Heart left ventricle (tissue), 16 donors: ENCODE measurements at places on chromosomes 3 and 15. TPM values are rescaled to one million over a fixed set of nuclear protein-coding genes. Genes with fewer than 3 reads are reported as not detected.

DNA sequence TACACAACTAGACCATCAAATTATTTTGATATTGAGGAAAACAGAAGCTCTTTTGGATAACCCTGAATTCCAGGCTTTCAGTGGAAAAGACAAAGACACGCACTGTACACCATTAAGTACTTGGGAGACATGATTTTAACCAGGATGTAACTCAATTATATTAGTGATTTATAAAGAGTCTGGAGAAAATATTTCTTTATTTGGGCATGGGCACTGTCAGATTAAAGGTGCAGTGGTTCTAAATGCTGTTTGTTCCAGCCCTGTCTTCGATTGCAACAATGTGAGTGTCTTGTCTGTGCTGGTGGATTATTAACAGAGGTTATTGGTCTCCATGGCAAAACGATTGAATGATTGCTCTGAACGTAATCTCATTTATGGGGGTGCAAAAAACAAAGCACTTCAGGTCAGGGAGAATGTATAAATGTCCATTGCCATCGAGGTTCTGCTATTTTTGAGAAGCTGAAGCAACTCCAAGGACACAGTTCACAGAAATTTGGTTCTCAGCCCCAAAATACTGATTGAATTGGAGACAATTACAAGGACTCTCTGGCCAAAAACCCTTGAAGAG is at the start of gene TM4SF4:
TM4SF4 (plus strand) TSS at position 448 of the 568 bp plus-strand sequence. CDS start 181 bp downstream, outside the sequence.
- no peak for DNase-seq
- no peaks in the 10 kb centered on the region for H3K36me3 ChIP-seq
- H3K4me3 ChIP-seq = no peak within 1 kb of the TSS
- peaks cover 4% of the 10 kb centered on the region for H3K4me1 ChIP-seq
- no peaks in the 10 kb centered on the region for H3K27me3 ChIP-seq

- no peaks in the 10 kb centered on the region for H3K27me3 ChIP-seq
- DNase-seq = no peak
- H3K4me1 ChIP-seq = peaks cover 60% of the 10 kb centered on the region
- no peak overlapping the region for H3K4me3 ChIP-seq
- H3K27ac ChIP-seq = no peak overlapping the region
- no peaks in the 10 kb centered on the region for H3K36me3 ChIP-seq
These were observed 34.4 kb upstream of the CCDC80 start for GRCh38 chr3:112675349-112675748.

- DNase-seq = no peak
- H3K4me3 ChIP-seq = no peak overlapping the region
- H3K27ac ChIP-seq = no peak overlapping the region
- H3K4me1 ChIP-seq = no peaks in the 10 kb centered on the region
These were observed 1053.0 kb downstream of the TUSC7 start for GRCh38 chr3:117762621-117763037.

DNA sequence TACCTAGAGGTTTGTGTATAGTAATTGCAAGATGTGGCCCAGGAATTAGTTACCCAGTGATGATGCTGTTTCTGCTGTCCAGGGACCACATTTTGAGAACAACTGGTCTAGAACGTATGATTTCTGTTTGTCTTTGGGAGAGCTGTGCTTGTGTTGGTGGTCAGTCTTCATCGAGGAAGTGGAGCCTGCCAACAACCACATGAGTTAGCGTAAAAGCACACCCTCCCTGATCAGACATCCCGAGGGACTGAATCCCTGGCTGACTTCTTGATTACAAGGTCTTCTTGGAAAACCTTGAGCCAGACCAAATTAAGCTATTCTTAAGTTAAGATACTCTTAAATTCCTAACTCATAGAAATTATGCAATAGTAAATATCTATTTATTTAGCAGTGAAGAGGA is 81.7 kb upstream of the ZPLD1 start:
- no peaks in the 10 kb centered on the region for H3K36me3 ChIP-seq
- no peaks in the 10 kb centered on the region for H3K4me1 ChIP-seq
- H3K27me3 ChIP-seq = no peaks in the 10 kb centered on the region
- no peak overlapping the region for H3K27ac ChIP-seq
- DNase-seq = no peak
- no peak overlapping the region for H3K4me3 ChIP-seq

DNA sequence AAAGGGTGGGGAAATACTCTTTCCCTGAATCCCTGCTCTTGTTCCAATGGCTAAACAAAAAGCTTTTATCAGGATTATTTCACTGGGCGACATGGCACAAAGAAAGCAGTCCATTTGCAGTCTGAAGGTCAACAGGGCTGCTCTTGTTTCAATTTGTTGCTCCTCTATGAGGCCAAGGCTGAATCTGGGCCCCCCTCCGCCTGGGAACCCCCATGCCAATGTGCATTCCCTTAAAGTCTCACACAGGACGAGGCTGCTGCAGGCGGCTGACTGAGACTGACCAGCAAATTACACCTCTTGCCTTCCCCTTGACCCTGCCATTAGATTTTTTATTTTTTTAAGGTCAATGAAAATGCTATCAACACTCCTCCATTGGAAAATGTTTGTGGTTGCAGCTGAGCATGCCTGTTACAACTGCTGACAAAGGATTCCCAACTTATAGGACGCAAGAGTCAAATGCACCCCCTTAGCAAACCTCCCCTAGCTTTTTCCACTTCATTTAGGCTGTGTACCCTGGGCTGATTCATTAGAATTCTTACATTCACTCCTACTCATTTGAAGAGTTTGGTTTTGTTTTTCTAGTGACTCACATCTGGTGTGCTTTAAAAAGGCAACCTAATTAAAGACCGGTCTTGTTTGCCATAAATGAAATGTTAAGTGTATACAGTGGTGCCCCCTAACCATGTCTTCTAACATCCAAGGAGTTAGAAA is 60.8 kb upstream of the ARHGEF3 start:
- DNase-seq = no peak
- no peaks in the 10 kb centered on the region for H3K27me3 ChIP-seq
- H3K4me1 ChIP-seq = no peaks in the 10 kb centered on the region
- no peak overlapping the region for H3K4me3 ChIP-seq

GRCh38 chr3:37577697-37578096 is 284.0 kb upstream of the CTDSPL start:
- no peaks in the 10 kb centered on the region for H3K27me3 ChIP-seq
- H3K4me1 ChIP-seq = peaks cover 9% of the 10 kb centered on the region
- no peak for DNase-seq
- H3K4me3 ChIP-seq = no peak overlapping the region

DNA sequence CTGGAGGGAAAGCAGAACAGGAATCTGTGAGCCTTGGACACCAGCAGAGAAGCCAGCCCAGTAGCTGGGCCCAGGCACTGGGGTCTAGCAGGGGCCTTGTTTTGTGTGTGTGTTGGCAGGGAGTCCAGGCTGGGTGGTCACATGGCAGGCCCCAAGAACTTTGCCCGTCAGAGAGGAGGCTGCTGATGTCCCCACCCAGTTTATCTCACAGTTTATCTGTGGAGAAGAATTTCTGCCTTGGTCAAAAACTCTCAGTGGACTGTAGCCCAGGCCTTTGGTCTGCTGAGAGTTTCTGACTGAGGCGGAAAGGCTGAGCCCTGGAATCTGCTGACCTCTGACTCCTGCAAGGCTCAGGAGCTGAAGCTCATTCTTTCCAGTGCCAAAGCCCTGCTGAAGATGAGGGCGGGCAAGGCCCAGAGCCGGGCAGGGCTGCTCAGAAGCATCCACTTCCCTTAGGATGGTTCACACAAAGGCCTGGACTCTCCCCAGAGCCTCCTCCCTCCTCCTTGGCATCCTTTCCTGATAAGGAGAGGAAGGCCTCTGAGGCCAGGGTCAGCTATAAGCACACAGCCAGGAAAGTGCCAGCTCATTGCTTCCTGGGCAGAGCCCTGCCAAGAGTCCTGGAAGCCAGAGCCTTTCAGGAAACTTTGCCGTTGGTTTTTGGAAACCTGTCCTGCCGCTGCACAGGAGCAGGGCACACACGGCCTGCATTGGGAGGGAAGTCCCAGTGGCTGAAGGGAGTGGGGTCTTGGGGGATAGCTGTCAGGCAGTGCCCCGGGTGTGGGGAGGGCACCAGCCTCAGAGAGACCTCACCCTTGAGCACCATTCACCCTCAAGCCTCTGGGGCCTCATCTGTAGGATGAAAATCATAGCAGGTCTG is 37.2 kb upstream of the SLCO2A1 start:
- no peak overlapping the region for H3K4me3 ChIP-seq
- H3K27ac ChIP-seq = no peak overlapping the region
- no peaks in the 10 kb centered on the region for H3K27me3 ChIP-seq
- H3K4me1 ChIP-seq = peaks cover 20% of the 10 kb centered on the region
- no peaks in the 10 kb centered on the region for H3K36me3 ChIP-seq
- peak; percentile 34 for DNase-seq

GRCh38 chr15:39174332-39174731 is 406.5 kb upstream of the THBS1 start:
- H3K27me3 ChIP-seq = no peaks in the 10 kb centered on the region
- H3K27ac ChIP-seq = no peak overlapping the region
- H3K36me3 ChIP-seq = no peaks in the 10 kb centered on the region

DNA sequence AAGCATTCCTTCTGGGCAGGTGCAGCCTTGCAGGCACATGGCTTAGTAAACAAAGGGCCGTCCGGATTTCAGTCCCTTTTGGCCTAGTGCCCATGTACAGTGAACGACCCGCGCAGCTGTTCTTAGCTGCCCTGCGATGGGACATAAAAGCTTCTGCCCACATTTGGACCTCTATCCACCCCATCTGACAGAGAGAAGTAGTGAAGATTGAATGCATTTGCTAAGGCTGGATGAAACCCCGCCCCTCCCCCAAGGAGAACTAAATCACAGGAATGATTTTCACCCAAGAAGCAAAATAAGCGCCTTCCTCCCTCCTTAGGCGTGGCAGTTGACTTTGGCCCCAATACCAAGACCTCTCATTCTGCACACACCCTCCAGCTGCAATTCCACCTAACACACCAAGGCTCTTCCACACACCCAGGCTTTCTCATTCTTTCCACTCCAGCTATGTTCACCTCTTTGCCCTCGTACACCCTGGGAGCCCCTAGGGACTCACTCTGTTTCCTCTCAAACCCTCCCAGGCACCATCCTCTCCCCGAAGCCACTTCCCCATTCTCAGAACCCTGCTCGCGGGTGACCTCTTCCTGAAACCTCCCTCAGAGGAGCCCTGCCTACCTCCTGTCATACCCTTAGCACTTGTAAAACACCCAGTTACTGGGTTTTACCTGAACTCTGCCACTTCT is 14.1 kb upstream of the HRH1 start:
- peaks cover 9% of the 10 kb centered on the region for H3K4me1 ChIP-seq
- H3K27ac ChIP-seq = no peak overlapping the region
- peak; percentile 67 for DNase-seq
- no peaks in the 10 kb centered on the region for H3K27me3 ChIP-seq
- H3K4me3 ChIP-seq = no peak overlapping the region
- no peaks in the 10 kb centered on the region for H3K36me3 ChIP-seq

GRCh38 chr15:58498821-58499580 is 67.2 kb downstream of the LIPC start:
- no peak for DNase-seq
- no peaks in the 10 kb centered on the region for H3K4me1 ChIP-seq
- H3K27ac ChIP-seq = no peak overlapping the region
- H3K4me3 ChIP-seq = no peak overlapping the region

DNA sequence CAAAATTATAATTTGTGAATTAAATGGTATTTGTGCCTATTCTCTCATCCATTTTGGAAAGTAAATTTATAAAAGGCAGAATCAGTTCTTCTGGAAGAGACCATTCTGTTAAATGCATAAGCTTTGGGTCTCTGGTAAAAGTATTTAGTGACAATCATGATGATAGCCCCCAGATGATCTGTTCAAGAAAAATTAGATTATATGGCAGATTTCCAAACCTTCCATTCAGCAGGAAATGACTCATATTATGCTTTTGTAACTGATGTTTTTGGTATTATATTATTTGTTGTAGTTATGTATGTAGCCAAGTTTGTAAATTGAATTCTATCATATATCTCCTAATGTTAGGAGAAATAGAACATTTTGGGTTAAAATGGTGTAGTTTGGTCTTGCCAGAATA is 340.8 kb upstream of the DPH6 start:
- DNase-seq = no peak
- H3K36me3 ChIP-seq = no peaks in the 10 kb centered on the region
- no peaks in the 10 kb centered on the region for H3K27me3 ChIP-seq
- no peak overlapping the region for H3K27ac ChIP-seq
- no peaks in the 10 kb centered on the region for H3K4me1 ChIP-seq

DNA sequence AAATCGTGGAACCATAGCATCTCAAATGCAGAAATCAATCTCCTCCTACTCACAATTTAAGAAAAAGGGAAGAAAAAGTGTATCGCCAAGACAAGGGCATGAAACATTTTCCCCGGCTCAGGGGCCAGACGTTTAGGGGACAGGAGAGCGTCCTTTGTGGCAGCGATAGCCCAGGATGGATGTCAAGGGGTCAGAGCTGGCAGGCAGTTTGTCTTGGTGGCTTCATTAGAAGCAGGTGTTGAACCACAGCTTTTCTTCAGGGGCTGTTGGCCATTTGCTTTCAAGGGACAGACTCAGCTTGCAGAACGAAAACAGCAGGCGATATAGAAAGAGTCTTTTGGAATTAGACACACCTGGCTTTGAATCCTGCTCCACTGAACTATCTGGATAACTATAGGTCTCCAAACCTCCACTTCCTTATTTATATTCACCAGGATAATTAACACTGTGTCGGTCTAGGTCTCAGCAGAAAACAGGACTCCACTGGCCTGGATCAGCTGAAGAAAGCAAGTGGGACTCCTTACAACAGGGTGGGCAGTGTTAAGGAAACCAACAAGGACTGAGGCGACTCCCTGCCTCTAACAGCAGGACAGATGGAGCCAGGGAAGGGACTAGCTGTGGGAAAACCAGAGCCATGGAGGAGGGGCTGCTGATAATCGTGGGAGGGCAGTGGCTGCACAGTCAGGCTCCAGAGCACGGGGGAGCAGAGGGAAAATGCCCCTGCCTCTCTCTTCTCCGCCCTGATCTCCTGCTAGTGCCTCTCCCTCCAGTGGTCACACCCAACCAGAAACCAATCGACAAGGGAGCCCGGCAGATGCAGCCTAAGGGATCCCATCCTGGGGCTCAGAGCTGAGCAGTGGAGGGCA is 123.6 kb downstream of the LIPC start:
- no peak for DNase-seq
- H3K36me3 ChIP-seq = no peaks in the 10 kb centered on the region
- H3K4me1 ChIP-seq = peaks cover under 1% of the 10 kb centered on the region
- H3K27ac ChIP-seq = no peak overlapping the region
- H3K4me3 ChIP-seq = no peak overlapping the region
- no peaks in the 10 kb centered on the region for H3K27me3 ChIP-seq

- no peaks in the 10 kb centered on the region for H3K36me3 ChIP-seq
- no peak overlapping the region for H3K27ac ChIP-seq
- no peaks in the 10 kb centered on the region for H3K27me3 ChIP-seq
- H3K4me1 ChIP-seq = peaks cover 5% of the 10 kb centered on the region
These were observed 78.3 kb upstream of the ALDH1L1 start for GRCh38 chr3:126258670-126259069.

- H3K36me3 ChIP-seq = no peaks in the 10 kb centered on the region
- no peak for DNase-seq
- H3K27ac ChIP-seq = no peak overlapping the region
These were observed 83.2 kb upstream of the SNRPA1 start for GRCh38 chr15:101378171-101378755.

The LHFPL4 gene
- total RNA-seq = not detected

The GNAT1 gene
- total RNA-seq = not detected

The LDHAL6B gene
- not detected for total RNA-seq

The ACAN gene
- 0.77 TPM for total RNA-seq

The GOLGA8J gene
- not detected for total RNA-seq
